Activated CD4-positive, alpha-beta T cell treated with anti-CD3 and anti-CD28 coated beads for 4 hours (primary cell): ENCODE measurements at places on chromosomes 4 and X.

DNA sequence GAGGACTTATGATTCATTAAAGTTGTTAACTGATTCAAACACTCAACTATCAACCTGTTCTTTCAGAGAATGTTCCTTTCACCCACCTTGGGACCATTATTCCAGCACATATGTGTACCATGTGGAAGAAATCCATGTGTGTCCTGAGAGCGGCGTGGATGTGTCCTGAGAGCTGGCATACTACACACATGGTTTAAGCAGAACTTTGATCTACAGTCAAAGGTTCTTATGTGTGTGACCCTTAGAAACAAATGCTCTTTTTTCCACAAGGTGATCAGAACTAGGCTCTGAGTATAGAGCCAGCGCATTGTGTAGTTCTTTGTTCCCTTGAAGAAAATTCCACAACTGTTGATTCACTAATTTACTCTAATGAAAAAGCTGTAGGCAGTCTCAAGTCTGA, 332.0 kb downstream of the NR3C2 start:
- DNase-seq: no peak

GRCh38 chr4:1027915-1028238, 16.5 kb downstream of the FGFRL1 start:
- no peak for DNase-seq

DNA sequence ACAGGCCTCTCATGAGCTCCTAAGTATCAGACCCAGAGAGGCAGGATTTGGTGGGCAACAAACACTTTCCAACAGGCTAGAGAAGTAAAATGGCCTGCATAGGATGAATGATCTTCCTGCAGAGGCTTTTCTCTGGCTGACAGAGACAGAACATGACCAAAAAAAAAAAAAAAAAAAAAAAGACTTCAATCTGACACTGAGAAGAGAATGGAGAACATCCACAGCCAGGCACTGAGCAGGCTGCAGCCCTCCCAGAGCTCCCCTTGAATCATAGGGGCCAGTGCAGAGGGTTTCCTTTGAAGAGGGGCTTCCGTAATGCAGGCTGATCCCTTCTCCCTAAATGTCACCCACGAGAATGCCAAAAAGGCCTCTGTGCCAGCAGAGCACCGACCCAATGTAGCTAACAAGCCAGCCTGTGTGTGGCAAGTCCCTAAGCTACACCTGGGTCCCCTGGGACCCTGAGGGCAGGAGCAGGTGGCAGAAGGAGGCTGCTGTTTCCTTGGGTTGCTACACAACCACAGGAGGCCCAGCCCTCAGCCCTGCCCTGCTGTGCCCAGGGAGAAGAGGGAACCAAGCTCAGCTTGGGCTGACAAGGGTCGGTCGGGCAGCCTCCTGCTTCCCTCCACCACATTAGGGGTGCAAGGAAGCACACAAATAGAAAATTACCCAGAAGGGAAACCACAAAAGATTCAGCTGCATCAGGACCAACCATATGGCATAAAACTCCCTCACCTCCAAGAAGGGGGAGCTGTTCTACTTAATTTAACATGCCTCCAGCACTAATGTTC, 55.6 kb downstream of the MAP7D2 start:
- DNase-seq: no peak

GRCh38 chr4:87005690-87006425, 71.0 kb downstream of the AFF1 start:
- peak; percentile 7 for DNase-seq

- no peak for DNase-seq
Measured at GRCh38 chr4:30207389-30207788, 512.8 kb upstream of the PCDH7 start.

DNA sequence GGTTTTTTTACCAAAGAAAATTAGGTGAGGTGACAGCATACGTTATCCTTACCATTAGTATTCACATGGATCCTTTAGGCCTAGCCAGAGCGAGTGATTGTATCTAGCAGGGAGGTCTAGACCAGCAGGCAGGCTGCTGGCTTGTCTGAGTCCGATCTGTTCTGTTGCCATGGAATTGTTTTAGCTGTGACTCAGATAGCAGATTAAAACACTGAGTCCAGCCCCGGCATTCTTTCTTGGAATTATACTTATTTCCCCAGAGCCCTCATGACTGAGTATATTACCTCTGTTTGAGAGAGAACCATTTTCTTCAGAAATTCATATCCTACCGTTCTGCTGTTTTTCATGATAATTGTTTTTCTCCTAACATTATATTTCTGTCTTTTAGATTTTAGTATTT, 37.4 kb downstream of the OCRL start:
- no peak for DNase-seq

DNA sequence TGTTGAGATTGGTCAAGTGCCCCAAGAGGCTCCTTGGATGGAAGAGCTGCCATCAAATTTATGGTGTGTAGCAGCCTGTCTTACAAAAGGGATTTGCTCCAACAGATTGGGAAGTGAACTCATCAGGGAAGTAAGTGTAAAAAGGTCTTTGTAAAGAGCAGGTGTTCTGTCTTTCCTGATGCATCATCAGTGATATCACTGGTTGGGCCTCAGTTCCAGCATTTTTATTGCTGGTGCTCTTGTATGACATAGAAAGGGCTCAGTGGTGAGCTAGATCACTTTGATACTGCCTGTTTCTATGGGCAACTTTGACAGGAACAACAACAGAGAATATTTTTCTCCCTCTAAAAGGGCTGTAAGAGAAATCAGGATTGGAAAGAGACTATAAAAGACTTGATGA, 8.7 kb upstream of the GABRE start:
- no peak for DNase-seq

DNA sequence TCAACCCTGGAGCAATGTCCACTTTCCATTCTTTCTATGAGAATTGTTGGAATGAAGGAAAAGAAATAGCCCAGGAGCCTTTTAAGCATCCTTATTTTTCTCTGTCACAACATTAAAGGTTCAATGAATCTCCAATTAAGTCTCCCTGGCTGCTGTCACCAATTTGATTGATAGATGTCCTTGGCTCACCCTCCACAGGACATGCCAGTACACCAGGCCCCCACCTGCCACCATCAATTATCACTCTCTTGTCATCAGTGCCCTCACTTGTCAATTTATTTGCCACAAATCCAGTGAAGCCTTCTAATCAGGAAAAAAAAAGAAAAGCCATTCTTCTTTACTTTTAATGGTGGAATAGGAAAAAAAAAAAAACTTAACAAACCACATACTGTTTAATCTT, 453.6 kb downstream of the CENPC start:
- no peak for DNase-seq
